CD4-positive, alpha-beta T cell treated with Interleukin-6 for 4 hours (primary cell): ENCODE measurements at places on chromosomes 7 and 10.

GRCh38 chr10:119550827-119551226 lies 8.3 kb upstream of the RGS10 start:
- no peak for DNase-seq

GRCh38 chr10:129712000-129712399 lies 245.0 kb downstream of the MGMT start:
- DNase-seq: no peak

- no peak for DNase-seq
Measured at GRCh38 chr7:106717254-106717954, 56.4 kb upstream of the CCDC71L start.

DNA sequence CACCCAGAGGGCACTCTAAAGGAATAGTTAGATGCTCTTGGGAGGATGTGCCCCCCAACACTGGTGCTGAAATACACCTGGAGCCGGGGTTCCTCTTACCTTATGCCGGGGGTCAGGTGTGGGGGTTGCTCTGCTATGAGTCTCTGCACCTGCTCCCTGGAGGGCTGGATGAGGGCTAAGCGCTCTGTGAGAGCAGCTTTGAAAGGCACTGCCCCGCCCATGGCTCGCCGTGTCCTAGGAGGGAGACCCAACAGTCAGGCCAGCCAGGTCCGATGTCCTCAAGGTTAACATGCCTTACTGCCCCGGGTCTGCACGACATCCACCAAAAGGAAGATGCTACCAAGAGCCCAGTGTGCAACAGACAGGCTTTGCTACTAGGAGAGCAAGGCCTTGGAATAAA lies 31.7 kb downstream of the PSPH start:
- no peak for DNase-seq

DNA sequence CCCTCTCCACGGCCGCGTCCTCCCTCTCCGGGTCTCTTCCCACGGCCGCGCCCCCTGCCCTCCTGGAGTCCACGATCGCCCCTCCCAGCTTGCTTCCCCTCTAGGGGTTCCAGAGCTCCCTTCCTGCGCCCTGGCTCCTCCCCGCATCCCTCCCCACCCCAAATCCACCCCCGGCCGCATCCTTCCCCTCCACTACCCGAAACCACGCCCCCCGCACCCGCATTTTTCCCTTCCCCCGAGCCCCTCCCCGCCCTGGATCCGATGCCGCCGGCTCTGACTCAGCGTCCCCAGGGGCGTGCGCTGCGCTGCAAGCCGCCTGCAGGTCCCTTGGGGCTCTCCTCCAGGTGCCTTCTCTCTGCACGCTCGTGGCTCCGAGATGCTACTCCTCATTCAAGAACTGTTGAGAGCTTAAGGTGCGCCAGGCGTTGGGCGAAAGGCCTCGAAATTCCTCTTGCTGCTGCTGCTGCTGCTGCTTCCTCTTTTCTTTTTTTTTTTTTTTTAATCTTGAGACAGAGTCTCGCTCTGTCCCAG lies 372 bp upstream of the TMEM130 start:
- DNase-seq: peak; percentile 77

DNA sequence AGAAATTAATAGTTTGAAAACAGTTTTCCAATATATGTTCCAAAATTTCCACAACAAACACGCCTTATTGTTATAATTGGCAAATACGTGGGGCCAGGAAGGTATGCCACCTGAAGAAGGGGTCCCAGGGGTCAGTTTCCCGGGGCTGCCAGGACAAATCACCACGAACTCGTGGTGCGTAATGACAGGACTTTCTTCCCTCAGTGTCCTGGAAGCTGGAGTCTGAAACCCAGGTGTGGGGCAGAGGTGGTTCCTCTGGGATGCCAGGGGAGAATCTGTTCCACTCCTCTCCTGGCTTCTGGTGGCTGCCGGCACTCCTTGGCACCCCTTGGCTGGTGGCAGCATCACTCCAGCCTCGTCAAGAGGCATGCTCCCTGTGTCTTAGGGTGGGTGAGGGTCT lies 56.7 kb downstream of the CHST15 start:
- no peak for DNase-seq

DNA sequence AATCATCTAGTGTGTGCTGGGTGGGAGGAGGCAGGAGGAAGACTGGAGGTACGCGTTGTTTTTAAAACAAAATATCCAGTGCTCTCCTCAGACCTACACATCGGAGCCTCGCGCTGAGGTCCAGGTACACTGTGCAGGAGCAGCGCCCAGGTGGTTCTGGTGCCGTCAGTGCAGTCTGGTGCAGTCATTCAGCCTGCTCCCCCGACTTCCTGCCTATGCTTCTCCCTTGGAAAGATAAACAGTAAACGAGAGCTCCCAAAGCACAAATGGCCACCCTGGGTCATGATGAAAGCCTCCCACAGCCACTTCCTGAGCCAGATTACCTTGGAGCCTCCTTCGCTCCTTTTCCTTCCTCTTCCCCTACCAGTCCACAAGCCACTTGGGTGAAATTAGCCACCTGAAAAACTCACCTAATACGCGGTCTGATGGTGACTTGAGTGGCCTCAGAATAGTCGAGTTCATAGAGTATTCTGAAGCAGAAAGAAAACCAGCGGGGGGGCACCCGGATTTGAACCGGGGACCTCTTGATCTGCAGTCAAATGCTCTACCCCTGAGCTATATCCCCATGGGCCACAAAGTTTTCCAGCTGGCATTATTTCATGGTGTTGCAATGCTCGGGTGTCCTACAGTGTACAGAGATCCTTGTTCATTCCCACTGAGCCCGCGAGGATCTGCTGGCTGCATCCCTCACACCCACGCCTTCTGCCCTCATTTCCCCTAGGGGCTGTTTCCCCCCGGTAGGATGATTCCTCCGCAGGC lies 82.5 kb downstream of the ZNF467 start:
- no peak for DNase-seq

DNA sequence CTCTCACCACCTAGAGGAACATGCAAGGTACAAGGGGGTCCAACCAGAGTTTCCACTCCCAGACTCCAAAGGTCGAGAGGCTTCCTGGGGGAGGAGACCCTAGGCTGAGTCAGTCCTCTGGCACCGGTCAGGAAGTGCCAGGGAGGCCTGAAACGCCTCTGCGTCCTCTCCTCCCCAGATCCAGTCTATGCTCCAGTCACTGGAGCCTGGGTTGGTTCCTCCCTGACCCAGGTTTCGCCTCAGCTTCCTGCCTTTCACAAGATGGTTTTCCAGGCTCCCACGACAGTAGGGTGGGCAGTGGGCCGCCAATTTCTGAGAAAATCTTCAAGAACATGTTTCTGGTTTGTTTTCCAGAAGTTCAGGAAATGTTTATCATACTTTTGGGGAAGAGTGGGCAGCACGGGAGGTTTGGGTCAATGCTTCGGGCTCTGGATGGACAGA lies 30.0 kb downstream of the DUSP5 start:
- no peak for DNase-seq

- DNase-seq: no peak
Measured at GRCh38 chr7:147595042-147595441, 995.5 kb upstream of the C7orf33 start.

- DNase-seq: no peak
Measured at GRCh38 chr7:25813381-25813780, 338.6 kb upstream of the NFE2L3 start.

DNA sequence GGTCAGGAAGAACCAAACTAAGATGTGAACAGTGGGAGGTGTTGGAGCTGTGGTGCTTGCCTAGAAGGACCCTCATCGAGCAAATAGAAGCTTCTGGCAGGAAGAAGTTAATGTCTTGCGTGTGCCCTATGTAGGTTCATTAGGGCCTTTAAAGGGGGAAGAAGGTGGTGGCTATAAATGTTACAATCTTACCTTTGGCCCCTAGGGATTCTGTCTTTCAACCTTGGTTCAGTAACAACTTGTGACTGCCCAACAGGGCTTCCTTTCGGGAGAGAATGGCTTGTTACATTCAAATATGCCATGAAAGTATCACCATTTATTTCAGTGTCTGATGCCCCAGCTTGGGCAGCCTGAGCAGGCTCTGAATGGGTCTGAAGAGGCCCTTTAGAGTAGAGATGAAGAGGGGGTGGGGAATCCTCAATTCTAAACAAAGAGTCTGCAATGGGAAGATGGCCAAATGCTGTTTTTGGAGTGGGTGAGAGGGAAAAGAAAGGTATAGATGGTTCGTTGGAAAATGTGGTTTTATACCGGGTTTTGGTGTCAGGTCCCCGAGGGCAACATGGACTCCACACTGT lies 108.0 kb downstream of the TCF7L2 start:
- DNase-seq: no peak
